ENCODE measurements at places on chromosomes 5 and 9. TPM values are rescaled to one million over a fixed set of nuclear protein-coding genes. Genes with fewer than 3 reads are reported as not detected.

DNA sequence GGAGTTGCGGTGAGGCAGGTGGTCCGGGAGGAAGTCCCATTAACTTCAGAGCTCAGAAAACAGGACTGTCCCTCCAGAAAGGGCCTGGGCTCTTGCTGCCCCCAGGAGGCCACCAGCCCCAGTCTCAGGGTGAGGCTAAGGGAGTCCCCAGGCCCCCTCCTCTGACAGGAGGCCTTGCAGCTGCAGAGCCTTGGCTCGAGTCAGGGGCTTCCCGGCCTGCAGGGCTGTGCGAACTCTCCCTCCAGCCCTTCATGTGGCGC is 3.2 kb upstream of the STPG3 start:
- no peak for DNase-seq

DNA sequence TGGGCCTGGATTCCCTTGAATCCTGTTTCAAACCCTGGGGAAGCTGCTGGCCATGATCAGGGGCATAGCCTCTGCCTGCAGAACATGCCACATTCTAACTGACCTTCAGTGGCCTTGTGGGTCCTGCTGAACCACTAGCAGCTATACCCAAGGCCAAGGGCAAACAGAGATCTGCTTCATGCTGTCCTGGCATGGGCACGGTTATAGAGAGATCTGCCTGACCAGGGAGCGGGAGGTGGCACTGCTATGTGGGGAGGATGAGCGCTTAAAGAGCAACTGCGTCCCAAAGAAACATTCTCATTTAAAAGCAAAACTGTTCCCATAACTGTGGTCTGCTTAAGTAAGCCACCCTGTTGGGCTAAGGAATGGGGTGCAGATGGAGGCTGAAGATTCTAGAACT is 36.5 kb upstream of the SYNPO start:
- no peak for DNase-seq

DNA sequence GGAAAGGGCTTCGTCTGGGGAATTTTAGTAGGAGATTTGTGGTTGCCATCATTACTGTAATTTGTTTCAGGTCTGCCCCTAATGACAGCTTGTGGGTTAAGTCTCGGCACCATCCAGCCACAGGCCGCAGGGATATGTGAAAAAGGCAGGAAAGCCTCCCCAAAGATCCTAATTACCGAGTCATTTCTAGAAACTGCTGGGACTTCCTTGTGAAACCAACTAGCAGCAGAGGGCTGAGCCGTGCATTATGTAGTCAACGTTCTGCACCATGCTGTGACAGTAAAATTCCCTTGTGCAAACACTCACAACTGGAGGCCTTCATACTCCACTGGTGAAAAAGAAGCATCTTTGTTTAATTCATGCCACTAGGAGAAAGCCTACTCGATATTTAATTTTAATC is 230.3 kb downstream of the MPDZ start:
- no peak for DNase-seq

DNA sequence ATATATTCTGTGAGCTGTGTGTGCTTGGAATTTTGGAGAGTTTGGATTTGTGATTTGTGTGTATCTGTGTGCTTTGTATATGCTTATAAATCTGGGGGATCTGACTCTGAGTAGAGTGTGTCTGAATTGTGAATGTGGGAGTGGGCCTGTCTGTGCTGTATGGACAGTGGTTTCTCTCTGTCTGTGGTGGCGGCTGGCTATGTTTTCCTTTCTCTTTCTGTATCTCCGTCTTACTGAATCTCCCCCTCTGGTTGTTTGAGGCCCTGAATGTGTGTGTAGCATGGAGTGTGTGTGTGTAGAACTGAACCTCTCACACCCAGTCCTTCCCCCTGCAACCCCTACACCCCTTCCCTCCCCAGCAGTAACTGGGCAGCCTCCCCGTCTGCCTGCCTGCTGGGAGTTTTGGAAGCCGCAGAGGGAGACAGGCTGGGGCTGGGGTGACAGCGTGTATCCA is 4.7 kb downstream of the CXXC5 start:
- DNase-seq: no peak

DNA sequence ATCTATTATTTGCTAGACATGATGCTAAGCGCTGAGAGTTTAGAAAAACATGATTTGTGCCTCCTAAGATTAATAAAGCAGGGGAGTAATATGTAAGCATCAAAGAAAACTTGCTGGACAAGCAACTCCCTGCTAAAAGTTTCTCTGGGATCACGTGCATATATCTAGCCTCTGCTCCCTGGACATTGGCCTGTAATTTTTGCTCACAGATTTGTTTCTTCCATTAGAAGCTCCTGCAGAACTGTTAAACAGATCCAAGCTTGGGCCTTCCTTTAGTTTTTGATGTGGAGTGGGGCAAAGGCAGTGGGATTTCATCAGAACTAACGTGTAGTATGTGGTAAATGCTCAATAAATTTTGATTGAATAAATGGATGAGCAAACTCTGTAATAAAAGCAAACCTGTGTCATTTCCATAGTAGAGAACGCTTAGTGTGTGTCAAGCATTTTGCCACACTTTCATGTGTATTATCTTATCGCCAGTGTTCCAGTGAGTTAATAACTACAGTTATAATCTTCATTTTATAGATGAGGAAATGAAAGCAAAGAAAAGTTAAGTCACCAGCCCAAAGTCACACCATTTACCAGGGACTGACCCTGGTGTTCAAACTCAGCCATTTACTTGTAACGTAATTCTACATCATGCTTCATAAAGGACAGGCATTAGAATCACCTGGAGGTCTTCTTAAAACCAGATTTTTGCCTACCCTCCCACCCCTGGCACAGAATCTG is 100.3 kb downstream of the PCSK5 start:
- DNase-seq: no peak

DNA sequence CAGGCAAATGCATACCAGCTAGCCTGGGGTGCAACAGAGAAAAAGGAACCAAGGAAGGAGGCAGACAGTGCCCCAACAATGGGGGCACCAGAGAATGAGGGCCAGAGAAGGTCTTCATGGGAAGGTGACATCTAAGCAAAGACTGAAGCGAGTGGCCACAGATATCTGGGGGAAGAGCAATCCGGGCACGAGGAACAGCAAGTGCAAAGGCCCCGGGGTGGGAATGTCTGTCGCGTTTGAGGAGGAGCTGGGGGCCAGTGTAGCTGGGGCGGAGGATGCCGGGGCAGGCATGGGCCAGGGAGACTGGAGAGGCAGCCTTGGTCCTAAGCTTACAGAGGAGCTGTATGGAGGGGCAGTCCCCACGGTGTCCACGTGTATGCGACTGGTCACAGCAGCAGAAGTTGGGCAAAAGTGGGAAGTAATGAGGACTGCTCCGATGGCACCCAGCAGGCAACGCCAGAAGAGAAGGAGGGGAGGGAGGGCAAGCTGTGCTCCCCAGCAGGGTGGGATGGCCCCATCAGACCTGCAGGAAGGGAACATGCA is 19.1 kb downstream of the EEIG1 start:
- no peak for DNase-seq

DNA sequence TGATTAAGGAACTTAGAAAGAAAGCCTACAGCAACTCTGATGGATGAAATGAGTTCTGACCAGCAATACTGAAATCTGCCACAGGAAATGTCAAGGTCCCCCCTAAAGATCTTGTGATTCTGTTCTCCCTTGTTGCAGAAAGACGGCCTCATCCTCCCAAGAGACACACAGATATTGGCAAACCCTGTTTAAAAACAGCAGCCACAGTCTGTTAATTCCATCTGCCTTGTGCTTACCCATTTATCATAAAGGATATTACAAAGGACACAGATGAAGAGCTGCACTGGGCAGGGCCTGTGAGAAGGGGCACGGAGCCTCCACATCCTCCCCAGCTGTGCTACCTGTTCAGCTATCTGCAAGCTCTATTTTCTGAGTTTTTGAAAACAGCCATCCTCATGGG is 15.2 kb downstream of the RAPGEF1 start:
- no peak for DNase-seq

- no peak for DNase-seq
These were observed 574.1 kb downstream of the PSAT1 start for GRCh38 chr9:78871086-78871451.

DNA sequence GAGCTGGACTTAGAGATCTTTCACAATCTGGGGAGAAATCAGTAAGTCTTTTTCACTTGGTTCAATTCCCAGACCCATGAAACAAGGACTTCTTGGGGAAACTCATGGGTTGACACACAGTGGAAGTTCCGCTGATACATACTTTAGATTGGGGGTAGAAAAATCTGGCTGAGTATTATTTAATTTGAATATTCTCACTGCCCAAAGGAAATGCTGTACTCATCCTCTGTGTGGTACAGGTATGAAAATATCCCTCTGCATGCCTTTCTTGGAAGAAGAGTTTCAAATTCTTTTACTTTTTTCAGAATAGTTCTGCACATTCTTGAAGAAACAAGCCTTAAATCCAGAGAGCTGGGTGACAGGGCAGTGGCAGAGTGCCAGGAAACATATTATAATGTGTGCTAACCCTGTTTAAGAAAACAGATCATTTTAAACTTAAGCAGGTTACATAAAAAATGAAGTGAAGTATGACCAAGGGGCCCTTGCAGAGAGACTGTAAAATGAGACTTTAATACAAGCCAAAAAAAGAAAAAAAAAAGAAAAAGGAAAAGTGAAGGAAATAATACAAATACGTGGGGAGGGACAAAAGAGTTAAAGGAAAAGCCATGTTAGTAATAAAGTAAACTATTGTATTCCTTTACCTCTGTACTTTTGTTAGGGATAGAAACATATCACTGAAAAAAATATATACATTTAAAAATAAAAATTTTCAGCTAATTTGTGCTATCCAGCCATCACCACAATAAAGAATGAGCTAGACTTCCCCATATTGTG is 173.4 kb upstream of the NR3C1 start:
- DNase-seq: no peak

- no peak for DNase-seq
These were observed 2.8 kb upstream of the PLK2 start for GRCh38 chr5:58462623-58463230.

GRCh38 chr5:68777135-68777534 is 316.7 kb upstream of the SLC30A5 start:
- DNase-seq: no peak

- peak; percentile 66 for DNase-seq
These were observed 9.6 kb downstream of the NEK6 start for GRCh38 chr9:124267271-124267807.

- no peak for DNase-seq
These were observed 2.3 kb downstream of the NMRK1 start for GRCh38 chr9:75085640-75086039.

DNA sequence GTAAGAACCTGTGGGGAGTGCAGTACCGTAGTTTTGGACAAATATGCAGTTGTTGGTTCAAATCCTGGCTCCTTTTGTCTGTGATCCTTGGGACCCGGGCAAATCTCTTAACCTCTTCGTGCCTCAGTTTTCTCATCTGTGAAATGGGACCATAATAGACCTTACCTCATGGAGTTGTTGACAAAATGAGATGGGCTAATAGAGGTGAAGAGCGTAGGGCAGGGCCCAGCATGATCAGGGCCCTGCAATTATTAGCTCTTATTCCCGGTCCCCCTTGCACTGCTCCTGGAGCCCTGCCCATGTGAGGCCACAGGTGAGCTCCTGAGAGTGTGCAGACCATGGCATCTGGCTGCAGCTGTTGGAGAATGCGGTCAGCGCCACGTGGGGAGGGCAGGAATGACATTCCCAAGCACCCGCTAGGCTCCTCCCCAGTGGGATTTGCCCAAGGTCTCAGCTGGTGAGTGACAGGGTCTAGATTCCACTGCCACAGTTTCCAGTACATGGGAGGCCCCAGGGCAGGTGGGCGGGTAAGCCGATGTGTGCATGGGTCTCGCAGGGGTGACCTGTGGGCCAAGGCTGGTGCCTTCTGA is 41.0 kb downstream of the NEK6 start:
- no peak for DNase-seq

DNA sequence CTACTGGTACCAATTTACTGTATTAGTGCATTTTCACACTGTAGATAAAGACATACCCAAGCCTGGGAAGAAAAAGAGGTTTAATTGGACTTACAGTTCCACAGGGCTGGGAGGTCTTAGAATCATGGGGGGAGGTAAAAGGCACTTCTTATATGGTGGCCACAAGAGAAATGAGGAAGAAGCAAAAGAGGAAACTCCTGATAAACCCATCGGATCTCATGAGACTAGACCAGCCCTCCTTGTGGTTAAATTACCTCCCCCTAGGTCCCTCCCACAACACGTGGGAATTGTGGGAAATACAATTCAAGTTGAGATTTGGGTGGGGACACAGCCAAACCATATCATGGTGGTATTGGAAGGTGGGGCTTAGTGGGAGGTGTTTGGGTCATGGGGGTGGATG is 56.5 kb upstream of the SPDL1 start:
- no peak for DNase-seq

DNA sequence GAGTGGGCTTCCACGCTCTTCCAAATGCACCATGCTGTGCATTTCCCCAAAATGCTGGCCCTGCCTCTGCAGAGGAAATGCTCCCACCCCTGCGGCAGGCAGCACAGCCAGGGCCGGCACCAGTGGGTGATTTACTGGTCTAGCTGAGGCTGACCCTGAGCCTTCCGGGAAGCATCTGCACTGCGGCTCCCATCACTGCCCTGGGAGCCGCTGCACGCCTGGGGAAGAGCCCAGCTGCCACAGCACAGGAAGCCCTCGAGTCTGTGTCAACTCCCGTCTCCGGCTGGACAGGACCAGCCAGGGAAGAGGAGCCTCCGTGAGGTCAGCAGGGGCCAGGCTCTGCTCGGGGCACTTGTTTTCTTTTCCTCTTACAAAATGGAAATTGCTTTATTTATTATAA is 25.1 kb upstream of the EEIG1 start:
- DNase-seq: no peak

- no peak for DNase-seq
These were observed 698.6 kb downstream of the PTPRD start for GRCh38 chr9:9914174-9914573.

The ABL1 gene
- 25.1 TPM for total RNA-seq

The IFNA7 gene
- total RNA-seq: not detected

The HTR1A gene
- total RNA-seq: 18.2 TPM

The ARID3C gene
- not detected for total RNA-seq

The IFNA21 gene
- total RNA-seq: not detected

The COL23A1 gene
- 0.16 TPM for total RNA-seq

The GPR21 gene
- 13.3 TPM for total RNA-seq

The ADAMTSL1 gene
- 7.3 TPM for total RNA-seq

The RXRA gene
- 6.6 TPM for total RNA-seq

Data from occipital lobe (tissue), 3 donors.